ENCODE measurements at places on chromosomes 6 and 20.
A peak's percentile ranks its signal among the peaks of the same experiment; 100 is the strongest.

GRCh38 chr20:15866916-15867730 is 706.1 kb downstream of the KIF16B start:
- no peak for DNase-seq

DNA sequence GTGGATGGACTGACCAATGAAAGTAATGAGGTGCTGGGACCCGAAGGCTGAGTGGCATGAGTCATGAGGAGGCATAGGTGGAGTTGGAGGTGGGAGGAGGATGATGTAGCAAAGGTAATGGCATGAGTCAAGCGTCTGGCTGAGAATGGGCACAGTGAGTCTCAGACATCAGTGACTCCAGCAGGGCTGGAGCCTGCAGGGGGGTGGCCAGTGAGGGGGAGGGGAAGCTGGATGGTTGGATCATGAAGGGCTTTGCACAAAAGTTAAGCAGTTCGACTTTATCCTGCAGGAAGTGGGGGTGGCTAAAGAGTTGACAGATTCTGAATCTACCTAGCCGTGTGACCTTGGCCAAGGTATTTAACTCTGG is 99.0 kb upstream of the IYD start:
- DNase-seq, result no peak

DNA sequence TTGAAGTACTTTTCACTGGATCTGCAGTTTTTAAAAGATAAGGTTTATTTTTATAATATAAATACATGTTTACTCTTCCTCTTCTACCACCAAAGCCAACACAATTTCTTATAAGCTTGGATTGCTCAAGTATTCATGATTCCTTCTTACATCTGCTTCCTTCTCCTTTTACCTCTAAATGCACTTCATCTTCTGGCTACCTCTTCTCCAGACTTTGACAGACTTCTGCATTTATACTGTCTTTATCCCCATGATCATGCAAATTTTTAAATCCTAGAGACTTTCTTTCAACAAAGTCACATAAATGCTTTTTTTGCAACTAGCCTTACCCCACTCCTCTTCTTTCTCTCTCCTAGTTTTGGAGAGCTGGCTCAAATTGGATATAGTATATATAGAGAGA is 142.9 kb downstream of the TFAP2B start:
- no peak for DNase-seq

GRCh38 chr6:44113414-44113813 is 13.8 kb downstream of the MRPL14 start:
- no peak for DNase-seq

DNA sequence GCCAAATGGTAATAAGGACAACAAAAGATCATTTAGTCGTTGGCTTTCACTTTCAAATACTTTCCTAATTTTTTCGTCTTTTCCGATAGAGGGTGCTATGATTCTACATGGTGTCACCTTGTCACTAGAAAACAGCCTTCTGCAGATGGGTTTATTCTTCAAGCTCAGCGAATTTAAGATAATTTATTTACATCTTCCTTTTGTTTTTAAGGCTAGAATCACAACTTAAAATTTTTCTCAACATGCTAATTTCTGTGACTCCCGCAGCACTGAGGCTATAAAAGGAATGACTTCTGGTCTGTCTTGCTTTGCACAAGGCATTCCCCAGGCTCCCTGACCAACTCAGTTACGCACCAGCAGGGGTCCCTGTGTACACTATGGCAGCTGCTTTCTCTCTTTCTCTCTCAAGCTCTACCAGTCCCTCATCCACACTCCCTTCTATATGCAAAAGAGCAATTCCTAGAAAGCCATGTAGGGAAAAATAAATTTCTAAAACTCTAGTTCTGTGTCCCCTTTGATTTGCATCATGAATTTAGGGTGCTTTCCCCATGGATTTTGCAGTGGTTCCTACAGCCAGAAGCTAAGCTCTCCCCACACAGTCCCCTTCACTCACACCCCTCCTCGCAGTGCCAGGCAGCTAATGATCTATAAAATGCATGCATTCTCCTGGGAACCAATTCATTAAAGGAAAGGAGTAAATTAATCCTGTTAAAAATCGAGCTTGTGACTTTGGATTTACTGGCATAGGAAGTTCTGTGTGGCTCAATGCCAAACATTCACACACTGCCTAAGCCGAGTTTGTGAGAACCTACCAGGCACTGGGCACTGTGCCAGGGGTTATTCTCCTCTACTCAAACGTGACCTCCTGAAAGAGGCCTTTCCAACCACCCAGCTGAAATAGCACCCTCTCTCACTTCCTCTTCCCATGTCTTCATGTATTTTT is 74.5 kb downstream of the DCDC2 start:
- DNase-seq, result peak; percentile 47

- DNase-seq, result no peak
These were observed 55.8 kb upstream of the SCML4 start for GRCh38 chr6:107879941-107880340.

GRCh38 chr20:14992961-14993360 is 655.5 kb upstream of the FLRT3 start:
- DNase-seq, result peak; percentile 36

- DNase-seq, result no peak
These were observed 23.6 kb upstream of the WFDC2 start for GRCh38 chr20:45445805-45446562.

DNA sequence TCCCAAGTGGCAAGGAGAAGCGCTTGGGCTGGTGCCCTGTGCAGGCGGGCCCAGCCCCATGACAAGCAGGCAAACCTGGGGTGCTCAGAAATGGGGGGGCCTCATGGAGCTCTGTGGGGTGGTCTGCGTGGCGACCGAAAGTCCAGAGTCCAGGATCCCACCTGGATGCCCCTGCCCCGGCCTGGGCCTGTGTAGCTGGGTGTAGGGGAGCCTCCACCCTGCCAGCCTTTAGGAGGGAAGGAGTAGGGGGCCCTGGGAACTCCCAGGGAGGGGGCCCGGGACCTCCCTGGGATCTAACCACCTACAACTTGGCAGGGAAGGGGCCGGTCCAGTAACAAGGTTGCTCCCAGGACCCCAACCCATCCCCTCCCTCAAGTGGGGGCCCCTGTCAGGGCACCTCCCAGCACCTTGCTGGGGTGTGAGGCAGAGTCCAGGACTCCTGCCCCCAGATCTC is 4.5 kb upstream of the LAMA5 start:
- no peak for DNase-seq

DNA sequence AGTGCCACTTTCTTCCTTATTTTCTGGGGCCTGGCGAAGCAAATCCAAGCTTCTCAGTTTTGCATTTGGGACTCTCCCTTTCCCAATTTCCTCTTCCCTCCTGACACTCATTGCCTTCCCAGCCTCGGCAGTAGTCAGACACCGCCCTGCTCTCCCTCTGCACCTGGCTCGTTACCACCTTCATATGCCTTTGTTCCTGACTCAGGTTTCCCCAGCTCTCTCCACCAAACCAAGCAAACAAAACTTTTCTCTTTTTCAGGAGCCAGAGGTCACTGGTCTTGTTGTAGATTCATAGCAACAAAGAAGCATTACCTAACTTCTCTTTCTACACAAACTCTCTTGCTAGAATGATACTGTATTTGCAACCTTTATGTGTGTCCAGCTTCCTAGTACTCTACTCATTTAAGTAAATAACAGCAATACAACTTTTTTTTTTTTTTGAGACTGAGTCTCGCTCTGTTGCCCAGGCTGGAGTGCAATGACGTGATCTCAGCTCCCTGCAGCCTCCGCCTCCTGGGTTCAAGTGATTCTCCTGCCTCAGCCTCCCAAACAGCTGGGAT is 9.0 kb upstream of the ZC3H12D start:
- DNase-seq, result no peak

- DNase-seq, result no peak
These were observed 1.9 kb downstream of the POU3F2 start for GRCh38 chr6:98836025-98836961.

- no peak for DNase-seq
These were observed 177.7 kb downstream of the ZDHHC14 start for GRCh38 chr6:157558487-157559200.

- no peak for DNase-seq
These were observed 9.2 kb upstream of the ZNF831 start for GRCh38 chr20:59154317-59155013.

DNA sequence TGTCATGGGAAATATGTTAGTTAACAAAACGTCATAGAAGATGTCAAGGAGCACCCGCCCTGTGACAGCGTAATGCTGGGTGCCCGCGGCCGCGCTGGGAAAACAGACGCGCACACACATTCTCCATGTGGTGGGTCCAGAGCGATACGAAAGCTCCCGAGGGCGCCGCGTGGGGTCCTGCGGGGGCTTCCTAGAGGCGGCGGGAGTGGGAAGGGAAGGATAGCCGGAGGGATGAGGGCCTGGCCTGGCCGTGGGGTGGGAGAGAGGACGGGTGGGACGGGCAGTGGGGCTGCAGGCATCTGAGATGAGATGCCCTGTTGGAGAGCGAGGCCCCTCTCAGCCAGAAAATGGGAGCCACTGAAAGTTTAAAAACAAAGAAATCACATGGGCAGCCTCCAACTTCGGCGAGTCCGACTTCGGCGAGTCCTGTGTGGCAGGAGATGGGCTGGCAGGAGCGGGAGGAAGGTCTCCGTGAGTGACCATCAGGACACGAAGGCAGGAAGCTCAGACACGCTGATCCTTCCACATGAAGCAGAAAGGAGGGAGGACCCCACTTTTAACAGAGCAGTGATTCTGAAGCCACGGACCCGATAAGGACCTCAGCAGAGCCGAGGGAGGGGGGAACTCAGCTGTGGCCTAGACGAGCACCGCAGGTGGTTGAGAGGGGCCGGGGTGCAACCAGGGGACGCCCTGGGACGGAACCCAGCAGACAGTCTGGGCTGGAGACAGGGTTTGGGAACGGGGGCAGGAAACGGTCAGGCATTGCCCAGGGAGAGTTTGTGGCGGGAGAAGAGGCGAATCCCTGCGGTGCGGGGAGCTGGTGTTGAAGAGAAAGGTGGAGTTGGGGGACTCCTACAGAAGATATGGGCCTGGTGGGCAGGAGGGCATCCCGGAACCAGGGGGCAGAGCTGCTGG is 114.1 kb upstream of the FRMD1 start:
- DNase-seq, result no peak

GRCh38 chr6:81894788-81895271 is 142.3 kb upstream of the TENT5A start:
- DNase-seq, result no peak

DNA sequence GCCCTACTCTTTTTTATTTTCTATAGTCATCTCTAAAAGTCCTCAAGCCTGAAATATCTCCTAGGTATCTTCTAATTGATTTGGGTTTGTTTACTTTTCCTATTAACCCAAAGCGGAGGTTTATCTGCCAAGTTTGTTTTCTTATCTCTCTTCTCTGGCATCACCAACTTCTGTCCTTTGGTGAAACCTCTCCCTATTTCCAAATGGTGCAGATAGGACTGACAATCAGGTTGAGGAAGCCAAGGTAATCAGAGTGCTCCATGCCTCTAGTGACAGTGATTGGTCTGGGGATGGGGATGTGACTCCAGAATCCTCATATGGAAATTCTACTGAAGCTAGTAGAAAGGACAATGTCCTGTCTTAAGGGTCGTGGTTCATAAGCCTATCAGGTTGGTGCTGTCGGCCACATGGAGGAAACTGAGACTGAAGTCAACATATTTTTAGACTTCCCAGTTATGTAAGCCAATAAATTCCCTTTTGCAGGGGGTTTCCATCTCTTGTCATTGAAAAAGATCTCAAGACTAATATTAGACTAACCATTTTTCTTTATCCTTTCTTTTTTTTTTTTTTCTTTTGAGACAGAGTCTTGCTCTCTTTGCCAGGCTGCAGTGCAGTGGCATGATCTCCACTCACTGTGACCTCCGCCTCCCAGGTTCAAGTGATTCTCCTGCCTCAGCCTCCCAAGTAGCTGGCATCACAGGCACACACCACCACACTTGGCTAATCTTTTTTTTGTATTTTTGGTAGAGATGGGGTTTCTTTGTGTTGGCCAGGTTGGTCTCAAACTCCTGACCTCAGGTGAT is 28.0 kb downstream of the KIF6 start:
- no peak for DNase-seq

GRCh38 chr20:25476106-25477013 is 68.9 kb downstream of the GINS1 start:
- no peak for DNase-seq

DNA sequence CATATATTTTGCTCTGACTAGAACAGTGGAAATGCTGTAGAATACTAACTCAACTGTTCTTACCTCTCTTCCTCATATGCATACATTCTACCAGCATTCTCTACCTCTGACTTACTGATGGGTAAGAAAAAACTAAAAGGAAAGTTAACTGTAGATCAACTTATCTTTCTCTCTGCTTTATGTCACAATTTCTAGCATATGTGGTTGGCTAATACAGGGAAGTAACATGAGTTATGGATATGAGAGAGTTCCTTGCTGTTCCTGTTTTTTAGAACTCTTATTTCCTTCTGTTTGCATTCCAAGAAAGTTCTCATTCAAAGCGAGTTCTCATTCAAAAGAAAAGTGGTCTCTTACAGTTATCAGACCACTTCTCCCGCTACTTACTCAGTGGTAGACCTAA is 226.8 kb upstream of the SGK1 start:
- DNase-seq, result no peak

GRCh38 chr6:40810171-40810570 is 223.0 kb upstream of the LRFN2 start:
- no peak for DNase-seq

- DNase-seq, result no peak
These were observed 744.4 kb downstream of the GRIK2 start for GRCh38 chr6:102137859-102138258.

- DNase-seq, result no peak
These were observed 3.5 kb downstream of the LRFN2 start for GRCh38 chr6:40583709-40584108.

DNA sequence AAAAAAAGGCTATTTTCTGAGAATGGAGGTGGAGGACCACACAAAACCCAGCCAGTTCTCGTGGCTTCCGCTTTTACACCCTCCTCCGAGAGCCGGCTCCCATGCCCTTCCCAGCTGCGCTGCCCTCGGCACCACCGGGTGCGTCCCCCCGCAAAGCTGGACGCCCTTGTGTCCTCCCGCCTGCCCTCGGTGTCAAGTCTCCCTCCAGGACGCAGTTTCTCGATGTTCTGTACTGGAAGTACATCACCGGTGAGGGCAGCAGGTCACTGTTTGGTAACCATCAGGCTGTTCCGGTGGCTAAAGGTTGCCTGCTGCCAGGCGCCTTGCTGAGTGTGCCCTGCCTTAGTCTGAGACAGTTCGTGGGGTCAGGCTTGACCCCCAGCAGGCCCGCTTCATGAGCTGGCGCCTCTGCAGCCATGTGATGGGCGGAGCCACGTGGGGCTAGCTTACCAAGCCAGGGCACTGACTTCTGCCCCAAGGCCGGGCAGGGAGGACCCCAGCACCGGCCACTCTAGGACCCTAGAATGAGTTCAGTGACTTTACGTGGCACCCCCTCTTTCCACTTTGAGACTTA is 34.6 kb downstream of the RREB1 start:
- no peak for DNase-seq

DNA sequence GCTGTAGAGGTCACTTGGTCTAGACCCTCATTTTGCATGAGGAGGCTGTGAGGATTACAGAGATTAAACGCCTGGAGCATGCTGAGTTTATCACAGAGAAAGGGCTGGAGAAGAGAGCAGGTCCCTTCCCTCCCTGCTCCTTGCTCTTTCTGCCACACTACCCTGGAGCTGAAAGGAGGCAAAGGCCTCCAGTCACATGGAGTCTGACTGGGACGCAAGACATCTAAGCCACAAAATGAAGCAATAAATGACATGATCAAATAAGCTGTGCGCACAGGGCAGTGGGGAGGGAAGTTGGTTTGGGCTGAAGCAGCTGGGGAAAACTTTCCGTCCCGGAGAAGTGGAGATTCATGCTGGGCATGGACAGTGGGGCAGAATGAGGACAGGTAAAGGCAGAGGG is 33.3 kb downstream of the ATXN1 start:
- DNase-seq, result no peak

- peak; percentile 93 for DNase-seq
These were observed 72.4 kb downstream of the FGD2 start for GRCh38 chr6:37077905-37078296.

GRCh38 chr6:80163754-80164187 is 57.3 kb downstream of the BCKDHB start:
- peak; percentile 68 for DNase-seq

All from fibroblast of the conjunctiva (primary cell).